ENCODE measurements at places on chromosomes 2 and 18. TPM values are rescaled to one million over a fixed set of nuclear protein-coding genes. Genes with fewer than 3 reads are reported as not detected.

DNA sequence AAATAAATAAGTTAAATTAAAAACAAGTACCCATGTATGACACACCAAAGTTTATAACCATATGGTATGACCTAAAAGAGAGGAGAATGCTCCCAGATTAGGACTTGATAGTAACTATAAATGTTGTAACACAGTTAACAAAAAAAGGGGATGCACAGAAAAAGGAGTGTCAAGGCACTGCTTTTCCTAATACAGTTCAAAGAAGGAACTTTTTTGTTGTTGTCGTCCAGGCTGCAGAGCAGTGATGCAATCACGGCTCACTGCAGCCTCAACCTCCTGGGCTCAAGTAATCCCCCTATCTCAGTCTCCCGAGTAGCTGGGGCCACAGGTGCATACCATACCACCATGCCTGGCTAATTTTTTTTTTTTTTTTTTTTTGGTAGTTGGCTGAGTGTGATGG lies 2.7 kb downstream of the NARS1 start:
- no peak for DNase-seq

- no peak for DNase-seq
These were observed 121.0 kb downstream of the RBMS1 start for GRCh38 chr2:160372585-160372984.

- DNase-seq = no peak
These were observed 31.4 kb downstream of the FN1 start for GRCh38 chr2:215404348-215405012.

IL37 gene
- total RNA-seq = not detected

DNA sequence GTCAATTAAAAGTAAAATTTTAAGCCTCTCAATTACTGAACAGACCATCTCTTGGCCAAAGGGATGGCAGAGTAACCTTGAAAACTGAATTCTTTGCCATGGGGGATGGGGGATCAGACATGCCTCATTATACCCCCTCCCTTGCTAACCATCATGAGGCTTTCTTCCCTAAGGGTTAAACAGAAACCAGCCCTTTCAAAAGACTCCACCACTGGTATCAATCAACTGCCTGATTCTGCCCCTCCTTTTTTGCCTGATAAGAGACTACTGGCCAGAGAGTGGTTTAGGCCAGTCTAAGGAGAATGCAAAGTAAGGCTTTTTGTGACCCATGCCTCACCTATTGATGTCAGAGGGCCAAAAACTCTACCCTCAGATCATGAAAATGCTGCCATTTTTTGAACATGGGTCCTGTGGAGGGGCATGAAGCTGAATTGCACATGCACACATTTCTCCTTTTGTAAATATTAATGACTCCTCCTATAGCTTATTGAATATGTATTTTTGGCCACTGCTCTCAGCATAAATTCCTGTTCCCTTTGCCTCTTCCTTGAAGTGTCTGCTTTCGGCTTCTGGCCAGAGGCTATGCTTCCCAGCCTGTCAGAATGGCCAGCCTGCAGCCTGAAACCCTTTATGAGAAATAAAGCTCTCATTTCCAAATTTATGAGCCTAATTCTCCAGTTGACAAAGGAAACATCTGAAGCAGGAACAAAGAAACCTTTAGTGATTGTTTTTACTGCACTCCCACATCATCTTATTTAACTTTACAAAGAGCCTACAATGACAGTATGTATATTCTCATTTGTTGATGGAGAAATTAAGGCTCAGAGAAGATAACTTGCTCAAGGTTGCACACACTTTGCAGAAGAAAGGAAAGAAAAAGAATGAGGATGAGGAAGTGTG lies 270.7 kb upstream of the CELF4 start:
- no peak for DNase-seq

C2orf80 gene
- total RNA-seq = not detected

DNA sequence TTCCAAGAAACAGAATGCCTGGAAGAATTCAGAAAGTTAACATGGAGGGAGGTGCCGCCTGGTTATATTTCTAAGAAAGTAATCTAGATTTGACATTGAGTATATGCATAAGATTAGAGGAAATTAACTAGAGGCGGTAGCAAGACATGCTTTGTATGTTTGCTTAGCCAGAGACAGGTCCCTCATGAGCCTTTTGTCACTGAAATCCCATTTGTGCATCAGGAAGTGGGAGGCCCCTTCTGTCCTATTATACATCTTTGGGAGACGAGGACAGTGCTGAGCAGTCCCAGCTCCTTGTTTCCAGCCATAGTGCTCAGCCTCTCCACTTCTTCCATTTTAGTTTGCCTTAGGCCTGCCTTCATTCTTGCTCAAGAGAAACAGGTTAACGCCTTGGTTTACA lies 115.4 kb upstream of the LHCGR start:
- DNase-seq = no peak

GRCh38 chr18:61591253-61591652 lies 258.0 kb downstream of the CDH20 start:
- DNase-seq = no peak

DNA sequence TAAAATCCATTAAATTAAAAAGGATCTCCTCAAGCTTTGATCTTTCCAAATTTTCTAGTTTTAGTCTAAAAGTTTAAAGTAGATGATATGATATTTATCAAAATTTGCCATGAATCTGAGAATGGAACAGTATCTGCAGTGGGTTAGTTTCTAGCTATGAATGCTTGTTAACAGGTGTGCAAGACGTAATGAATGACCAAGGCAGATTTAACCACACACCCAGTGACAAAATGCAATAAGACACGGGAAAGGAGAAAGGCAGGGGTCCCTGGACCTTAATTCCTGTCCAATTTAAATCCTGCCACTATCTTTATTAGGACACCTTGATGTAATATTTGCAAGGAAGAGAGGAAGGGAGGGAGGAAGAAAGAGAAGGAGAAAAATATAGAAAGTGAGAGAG lies 30.5 kb upstream of the PEX13 start:
- no peak for DNase-seq

KCTD18 gene
- 6.9 TPM for total RNA-seq

RAPH1 gene
- 6.8 TPM for total RNA-seq

DNA sequence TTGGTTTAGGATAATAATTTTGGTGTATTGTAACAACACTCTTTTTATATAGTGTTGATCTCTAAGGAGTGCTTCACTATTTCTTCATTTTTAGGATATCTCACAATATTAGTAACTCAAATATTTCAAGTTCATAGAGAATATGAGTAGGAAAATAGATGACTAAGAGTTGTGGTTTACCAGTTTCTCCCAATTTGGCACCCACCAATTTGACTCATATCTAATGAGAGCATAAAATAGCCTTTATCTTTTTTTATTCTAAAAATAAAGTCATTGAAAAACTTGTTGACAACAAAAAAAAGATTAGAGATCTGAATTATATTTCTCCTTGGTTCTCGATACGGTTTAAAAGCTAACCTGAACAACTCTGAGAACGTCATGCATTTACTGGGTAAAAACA lies 204.0 kb downstream of the PARD3B start:
- no peak for DNase-seq

Data from HT-29 (cell line).